GM10248 (cell line): ENCODE measurements at places on chromosomes 4 and X.

- no peak for DNase-seq
Observed at GRCh38 chr4:105843941-105844340, 51.3 kb upstream of the NPNT start.

- DNase-seq = no peak
Observed at GRCh38 chr4:80454040-80454439, 118.5 kb downstream of the CFAP299 start.

DNA sequence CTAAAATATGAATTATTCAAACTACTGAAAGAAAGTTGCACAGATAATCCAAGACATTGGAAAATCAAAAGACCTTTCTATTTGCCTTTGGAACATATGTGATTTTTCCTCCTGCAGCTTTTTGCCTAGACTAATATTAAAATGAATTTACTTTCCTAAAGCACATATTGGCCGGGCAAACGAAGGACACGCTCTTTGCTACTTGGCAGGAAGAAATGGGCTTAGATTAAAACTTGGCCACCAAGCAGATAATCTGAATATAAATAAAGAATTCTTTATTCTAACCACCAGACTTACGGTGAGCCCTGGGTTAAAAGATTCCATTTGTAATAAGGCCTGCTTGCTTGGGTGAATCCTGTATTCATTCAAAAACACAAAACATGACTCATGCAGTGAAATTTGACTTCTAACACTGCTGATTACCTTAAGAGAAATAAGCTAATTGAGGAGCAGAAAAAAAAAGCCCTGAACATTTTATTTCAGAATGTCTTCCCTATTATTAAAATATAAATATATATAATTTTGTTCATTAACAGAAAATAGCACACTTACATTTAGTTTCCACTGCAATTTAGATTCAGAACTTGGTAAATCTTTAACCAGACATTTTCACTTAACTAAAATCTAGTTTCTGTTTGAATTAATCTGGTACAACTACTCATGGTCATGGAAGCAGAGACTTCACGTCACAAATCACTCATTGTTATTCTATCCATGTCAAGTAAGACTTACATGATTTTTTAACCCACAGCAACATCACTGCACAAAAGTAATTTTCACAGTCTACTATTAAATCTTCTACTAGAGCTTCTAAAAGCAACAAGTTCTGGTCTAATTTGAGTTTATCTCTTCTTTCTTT is 116.1 kb upstream of the PLAC1 start:
- DNase-seq = no peak

DNA sequence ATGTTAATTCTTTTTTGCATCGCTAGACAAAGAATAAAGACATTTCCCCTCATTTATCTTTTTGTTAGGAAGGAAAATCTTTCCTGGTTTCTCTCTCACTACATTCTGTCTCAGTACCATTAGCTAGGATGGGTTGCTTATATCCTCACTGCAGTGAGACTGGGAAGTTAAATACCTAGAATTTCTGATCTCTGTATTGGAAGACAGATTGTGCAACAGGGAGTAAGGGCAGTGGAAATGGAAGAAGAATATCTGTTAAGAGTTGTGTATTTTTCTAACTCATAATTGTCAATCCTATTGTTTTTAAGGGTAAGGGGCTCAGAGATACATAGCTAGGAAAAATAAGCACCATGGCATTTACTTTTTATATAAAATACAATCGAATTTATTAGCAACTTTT is 19.6 kb downstream of the PTPN13 start:
- no peak for DNase-seq

- DNase-seq = no peak
Observed at GRCh38 chrX:68835104-68835442, 6.3 kb downstream of the EFNB1 start.

DNA sequence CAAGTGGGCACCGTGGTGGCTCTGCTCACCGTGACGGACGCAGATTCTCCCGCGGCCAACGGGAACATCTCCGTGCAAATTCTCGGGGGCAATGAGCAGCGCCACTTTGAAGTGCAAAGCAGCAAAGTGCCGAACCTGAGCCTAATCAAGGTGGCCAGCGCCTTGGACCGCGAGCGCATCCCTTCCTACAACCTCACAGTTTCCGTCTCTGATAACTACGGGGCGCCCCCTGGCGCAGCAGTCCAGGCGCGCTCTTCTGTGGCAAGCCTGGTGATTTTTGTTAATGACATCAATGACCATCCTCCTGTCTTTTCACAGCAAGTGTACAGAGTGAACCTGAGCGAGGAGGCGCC is 2.7 kb downstream of the FAT4 start:
- peak; percentile 10 for DNase-seq

- DNase-seq = no peak
Observed at GRCh38 chrX:47498411-47498810, 15.4 kb upstream of the ZNF41 start.

DNA sequence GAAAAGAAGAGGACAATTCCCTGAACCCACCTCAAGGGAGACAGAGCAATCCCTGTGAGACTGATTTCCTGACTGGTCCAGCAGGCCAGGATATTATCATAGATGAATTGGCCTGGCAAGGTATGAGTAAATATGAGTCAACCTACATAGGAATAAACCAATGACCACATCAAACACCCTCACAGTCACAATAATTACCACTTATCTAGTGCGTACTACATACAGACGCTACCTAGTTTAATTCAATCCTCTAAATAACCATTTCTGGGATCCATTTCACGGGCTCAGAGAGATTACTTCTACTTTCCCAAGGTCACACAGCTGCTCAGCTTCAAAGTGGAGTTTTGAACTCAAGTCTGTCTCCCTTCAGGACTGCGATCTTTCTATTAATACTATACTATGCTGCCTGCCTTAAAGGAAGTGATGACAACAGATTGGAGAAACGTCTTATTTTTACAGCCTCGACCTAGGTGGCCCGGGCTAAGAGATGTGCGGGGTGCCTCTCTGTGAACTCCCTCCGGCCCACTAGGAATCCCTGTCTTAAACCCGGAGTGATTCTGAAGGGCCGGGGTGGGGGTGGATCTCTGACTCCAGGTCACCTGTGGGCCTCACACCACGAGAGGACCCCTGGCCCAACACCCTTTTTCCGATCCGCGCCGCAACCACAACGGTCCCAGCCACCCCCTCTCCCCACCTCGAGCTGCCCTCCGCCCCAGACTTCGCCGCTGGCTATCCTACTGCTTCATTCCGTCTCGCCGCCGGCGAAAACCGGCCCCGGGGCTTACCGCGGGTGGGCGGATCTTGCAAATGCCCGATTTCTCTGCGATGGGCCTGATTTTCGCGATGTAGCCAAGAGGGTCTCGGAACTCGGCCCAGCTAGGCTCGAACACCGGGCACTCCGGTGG is 800 bp downstream of the KDM5C start:
- DNase-seq = no peak

DNA sequence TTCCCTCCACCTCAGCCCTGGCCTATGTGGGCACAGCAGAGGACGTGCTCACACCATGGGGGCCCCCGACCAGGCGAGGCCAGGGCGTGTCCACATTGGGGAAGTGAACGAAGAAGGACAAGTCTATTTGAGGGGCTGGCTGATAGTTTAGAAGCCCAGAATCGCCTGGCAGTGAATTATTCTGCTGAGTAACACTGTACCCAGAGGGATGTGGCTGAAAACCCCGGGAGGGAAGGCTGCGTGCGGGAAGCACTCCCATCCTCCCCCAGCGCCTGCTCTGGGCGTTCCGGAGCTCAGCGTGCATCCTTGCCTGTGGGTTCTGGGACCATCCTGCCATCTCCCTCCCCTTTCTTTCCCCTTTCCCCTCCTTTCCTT is 66.6 kb downstream of the TRMT44 start:
- no peak for DNase-seq

DNA sequence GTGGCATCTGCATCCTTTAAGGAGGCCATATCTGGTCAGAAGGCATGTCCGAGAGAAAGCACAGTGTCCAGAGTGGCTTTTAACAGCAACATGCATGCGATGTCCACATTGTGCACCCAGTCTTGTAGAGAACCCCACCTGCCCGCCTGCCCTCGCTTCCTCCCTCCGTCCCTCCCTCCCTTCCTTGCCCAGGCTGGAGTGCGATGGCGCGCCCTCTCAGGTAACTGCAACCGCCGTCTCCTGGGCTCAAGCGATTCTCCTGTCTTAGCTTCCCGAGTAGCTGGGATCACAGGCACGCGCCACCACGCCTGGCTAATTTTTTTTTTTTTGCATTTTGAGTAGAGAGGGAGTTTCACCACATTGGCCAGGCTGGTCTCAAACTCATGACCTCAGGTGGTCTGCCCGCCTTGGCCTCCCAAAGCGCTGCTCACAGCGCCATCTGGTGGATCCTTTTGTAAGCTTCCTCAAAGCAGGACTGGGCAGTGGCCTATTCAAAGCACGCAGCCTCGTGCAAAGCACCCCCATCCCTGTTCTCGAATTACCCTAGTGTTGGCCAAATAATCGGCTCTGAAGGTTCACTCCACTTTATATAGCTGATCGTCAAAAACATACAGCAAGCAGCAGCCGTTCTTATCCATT is 15.0 kb downstream of the BRCC3 start:
- DNase-seq = no peak

DNA sequence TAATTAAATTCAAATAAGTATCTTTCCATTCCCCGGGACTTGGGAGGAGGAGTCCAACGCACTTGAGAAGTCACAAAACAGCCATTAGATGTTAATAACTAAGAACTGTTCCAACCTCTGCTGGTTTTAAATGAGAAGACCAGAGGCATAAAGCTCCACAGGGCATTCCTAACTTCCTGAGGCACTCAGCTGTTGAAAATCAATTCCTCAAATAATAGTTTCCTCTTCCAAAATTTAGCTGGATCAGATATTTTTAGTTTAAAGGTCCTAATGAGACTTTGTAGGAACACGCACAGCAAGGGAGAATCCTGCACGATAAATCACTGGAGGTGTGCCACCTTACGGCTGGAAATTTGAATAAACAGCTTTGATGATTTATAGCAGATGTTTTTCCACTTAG is 504.3 kb upstream of the ZFP42 start:
- no peak for DNase-seq

DNA sequence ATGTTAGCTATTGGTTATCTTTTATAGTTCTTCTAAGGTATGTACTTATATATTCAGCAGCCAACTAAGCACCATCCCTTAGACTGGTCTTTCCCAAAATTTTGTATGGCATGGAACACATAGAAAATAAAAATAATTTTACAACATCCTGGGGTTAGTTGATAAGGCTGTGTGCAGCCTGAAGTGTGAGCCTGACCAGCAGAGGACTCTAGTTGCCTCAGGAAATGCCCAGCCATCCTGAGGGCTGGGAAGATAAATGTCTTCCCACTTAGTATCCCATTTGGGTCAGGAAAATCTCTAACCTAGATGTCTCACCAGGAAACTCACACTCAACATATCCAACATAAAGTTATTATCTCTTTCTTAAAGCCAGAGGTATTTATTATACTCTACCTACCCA is 251.4 kb upstream of the POF1B start:
- DNase-seq = no peak

GRCh38 chrX:124507246-124507645 is 160.9 kb downstream of the SH2D1A start:
- no peak for DNase-seq

- DNase-seq = peak; percentile 2
Observed at GRCh38 chrX:50470103-50471031, at the start of gene DGKK. TSS of gene DGKK (minus strand) at chrX:50470825. CDS start at chrX:50470678, 147 bp downstream.
